ENCODE measurements at places on chromosomes 13 and 19. TPM values are rescaled to one million over a fixed set of nuclear protein-coding genes. Genes with fewer than 3 reads are reported as not detected.

Gene IQCN
- 2.7 TPM for total RNA-seq

Gene KCTD12
- total RNA-seq: 6.6 TPM

Gene CGB7
- not detected for total RNA-seq

Gene SHANK1
- 0.33 TPM for total RNA-seq

Gene KCNJ14
- 0.25 TPM for total RNA-seq

Gene EMC10
- total RNA-seq: 76.1 TPM

DNA sequence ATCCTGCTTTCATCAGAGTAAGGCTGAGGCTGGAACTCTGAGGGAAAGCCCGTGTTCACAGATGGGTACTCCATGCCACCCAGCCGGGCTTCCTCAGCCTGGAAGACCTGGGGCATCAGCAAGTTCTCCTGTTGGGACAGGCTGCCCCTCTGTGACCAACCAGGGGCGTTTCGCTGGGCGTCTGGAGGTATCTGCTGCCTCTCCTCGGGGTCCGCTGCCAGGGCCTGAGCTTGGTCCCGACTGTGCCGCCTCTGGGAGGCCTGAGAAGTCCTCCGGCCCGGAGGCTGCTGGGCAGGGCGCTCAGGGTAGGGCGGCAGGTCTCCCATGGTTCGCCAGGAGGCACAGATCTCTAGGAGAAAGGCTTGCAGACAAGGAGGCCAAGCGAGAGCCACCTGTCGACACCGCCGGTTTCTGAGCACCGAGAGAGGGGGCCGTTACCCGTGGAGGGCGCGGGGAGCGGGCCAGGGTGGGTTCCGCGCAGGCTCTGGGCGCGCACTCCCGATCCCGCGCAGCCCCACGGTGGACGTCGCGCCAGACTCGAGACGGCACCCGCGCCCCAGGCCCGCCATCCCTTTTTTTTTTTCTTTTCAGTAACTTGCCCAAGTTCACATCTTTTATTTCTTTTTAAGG lies at the start of gene RSPH6A:
Gene RSPH6A (minus strand): TSS at position 458 of the 630 bp plus-strand sequence. CDS start 132 bp downstream, at position 326.
- no peaks in the 10 kb centered on the region for H3K36me3 ChIP-seq
- no peak within 1 kb of the TSS for H3K27ac ChIP-seq
- H3K4me1 ChIP-seq: no peaks in the 10 kb centered on the region
- no peak for DNase-seq

DNA sequence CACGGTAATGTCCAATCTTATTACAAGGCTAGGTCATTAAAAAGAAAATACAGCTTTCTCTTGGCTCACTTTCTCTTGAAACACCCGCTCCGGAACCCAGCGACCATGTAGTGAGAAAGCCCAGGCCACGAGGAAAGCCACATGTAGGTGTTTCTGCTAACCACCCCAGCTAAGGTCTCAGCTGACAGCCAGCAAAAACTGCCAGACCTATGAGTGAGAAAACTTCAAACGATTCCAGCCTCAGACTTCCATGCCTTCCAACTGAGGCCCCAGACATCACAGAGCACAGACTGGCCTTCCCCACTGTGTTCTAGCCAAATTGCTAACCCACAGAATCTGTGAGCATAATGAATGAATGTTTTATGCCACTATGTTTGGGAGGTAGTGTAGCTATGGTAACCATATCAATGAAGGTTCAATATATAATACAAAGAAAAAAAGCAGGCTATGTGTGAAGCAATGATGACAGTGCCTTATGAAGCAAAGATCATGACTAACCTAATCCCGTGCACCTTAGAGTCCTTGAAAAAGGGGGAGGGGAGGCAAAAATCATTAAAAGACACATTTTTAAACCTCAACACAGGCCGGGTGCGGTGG lies 11.9 kb upstream of the TPTE2 start:
- no peaks in the 10 kb centered on the region for H3K27me3 ChIP-seq
- DNase-seq: no peak
- no peaks in the 10 kb centered on the region for H3K36me3 ChIP-seq
- no peak overlapping the region for H3K4me3 ChIP-seq

GRCh38 chr13:108638901-108639300 lies 9.5 kb downstream of the MYO16 start:
- no peak overlapping the region for H3K4me3 ChIP-seq
- no peaks in the 10 kb centered on the region for H3K27me3 ChIP-seq
- H3K27ac ChIP-seq: no peak overlapping the region
- DNase-seq: no peak
- H3K4me1 ChIP-seq: no peaks in the 10 kb centered on the region

DNA sequence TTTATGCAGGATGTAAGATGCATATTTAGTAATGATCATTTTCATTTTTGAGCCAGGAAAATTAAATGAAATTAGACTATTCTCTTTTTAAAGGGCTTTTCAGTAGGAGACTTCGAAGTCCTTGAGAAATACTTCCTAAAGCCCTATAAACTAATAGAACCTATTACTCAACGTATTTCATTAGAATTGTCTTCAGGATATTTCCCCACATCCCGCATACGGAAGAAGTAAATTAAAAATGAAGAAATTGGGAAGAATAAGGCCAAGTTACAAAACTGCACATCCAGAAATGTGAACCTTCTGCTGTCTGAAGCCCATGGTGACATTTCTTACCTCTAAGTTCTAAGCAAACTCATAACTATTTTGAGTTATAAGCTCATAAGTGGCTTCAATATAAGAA lies 66.5 kb downstream of the RXFP2 start:
- DNase-seq: no peak
- no peak overlapping the region for H3K27ac ChIP-seq
- no peaks in the 10 kb centered on the region for H3K4me1 ChIP-seq
- H3K27me3 ChIP-seq: no peaks in the 10 kb centered on the region
- H3K36me3 ChIP-seq: no peaks in the 10 kb centered on the region

- no peak overlapping the region for H3K4me3 ChIP-seq
- no peaks in the 10 kb centered on the region for H3K4me1 ChIP-seq
- no peak overlapping the region for H3K27ac ChIP-seq
- H3K36me3 ChIP-seq: no peaks in the 10 kb centered on the region
- no peaks in the 10 kb centered on the region for H3K27me3 ChIP-seq
Measured at GRCh38 chr19:1235625-1236538, 1.9 kb downstream of the CBARP start.

Measured in right lobe of liver (tissue), 6 donors.